ENCODE measurements at places on chromosomes 5 and 9.

GRCh38 chr5:107633171-107633901, 37.4 kb downstream of the EFNA5 start:
- no peak for DNase-seq

GRCh38 chr5:126464959-126465358, 41.8 kb downstream of the GRAMD2B start:
- DNase-seq = no peak

GRCh38 chr5:159050316-159051143, 49.2 kb downstream of the EBF1 start:
- DNase-seq = no peak

- DNase-seq = no peak
Measured at GRCh38 chr9:130265431-130266235, at the start of gene HMCN2. TSS of gene HMCN2 (plus strand) at chr9:130265760. CDS start at chr9:130265879, 119 bp downstream.

- DNase-seq = no peak
Measured at GRCh38 chr5:139651043-139651834, 3.1 kb downstream of the CXXC5 start.

DNA sequence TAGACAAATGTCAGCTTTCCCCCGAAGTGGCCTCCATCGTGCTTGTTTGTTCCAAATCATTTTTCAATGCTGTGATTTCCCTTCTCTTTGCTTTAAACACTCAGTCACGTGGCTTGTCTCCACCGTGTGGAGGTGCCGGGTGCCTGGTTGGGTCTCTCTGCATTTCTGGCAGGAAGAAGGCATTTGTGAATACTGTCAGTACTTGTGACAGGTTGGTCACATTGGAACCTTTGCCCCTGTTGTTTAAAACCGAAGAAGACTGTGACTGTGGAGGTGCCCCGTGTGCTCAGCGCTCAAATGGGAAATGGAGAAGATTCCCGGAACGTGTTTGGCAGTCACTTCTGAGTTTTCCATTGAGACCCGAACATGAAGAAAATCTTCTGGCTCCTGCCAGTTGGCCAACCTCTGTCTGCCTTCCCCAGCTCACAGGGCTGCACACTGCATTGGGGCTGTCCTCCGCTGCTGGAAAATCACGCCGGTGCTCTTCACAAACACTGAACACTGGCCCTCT, 74.6 kb downstream of the LMNB1 start:
- no peak for DNase-seq

DNA sequence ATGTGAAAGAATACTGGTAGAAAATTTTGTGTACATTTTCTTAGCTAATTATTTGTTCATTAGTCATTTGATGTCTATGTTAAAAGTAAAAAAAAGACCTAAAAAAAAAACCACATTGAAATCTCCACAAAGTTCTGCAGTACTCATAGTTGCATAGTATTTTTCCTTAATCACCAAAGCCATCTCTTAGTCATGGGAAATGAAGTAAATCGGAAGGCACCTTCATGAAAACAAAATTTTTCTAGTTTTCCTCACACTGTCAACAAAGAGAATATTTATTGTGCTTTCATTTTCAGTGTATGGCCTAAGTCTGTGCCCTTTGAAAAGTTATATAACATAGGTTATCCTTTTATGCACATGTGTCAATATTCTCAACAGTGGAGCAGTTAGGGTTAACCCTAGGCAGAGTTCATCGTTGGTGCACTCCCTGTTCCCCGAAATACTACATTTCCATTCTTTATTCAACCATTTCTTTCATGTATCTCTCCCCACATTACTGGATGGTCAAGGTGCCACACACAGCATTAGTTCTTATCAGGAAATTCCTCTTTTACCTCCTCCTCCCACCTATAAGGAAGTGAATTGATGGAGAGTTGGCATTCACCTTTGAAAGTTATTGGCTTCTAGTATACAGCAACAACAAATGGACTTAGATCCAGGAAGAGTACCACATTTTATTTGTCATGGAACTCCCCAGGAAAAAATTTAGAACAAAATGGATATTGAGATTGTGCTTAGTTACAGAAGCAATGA, 93.1 kb downstream of the NUDT12 start:
- no peak for DNase-seq

DNA sequence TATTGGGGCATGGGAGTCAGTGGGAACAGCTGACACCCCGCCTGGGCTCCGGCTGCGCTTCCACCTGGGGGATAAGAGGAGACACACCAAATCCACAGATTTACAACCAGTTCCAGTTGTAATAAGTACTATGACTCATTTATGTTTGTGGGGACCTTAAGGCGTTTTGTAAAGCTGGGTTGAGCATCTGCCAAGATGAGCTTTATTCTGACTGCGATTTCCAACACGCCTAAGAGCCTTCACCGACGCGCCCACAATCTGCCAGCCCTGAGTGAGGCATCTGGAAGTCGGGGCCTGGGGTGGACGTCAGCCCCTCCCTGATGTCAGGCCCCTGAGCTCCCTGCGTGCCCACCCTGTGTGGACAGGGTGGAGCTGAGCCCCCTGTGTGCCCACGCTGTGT, 14.3 kb upstream of the LHX3 start:
- no peak for DNase-seq

- no peak for DNase-seq
Measured at GRCh38 chr9:16869131-16869881, 1.2 kb downstream of the BNC2 start.

DNA sequence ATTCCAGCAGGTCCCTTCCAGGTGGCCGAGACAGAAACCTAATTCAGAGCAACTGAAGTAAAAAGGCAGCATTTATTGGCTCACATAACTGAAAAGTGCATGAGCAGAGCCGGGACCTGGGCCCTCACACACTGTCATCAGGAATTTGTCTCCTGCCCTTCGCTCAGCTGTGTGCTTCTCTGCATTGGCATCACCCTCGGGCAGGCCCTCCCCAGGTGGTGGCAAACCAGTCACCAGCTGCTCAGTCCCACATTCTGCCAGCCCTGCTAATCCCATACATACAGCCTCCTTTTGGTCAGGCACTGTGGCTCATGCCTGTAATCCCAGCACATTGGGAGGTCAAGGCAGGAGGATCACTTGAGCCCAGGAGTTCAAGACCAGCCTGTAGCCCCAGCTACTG, 11.5 kb upstream of the CPLX2 start:
- no peak for DNase-seq

DNA sequence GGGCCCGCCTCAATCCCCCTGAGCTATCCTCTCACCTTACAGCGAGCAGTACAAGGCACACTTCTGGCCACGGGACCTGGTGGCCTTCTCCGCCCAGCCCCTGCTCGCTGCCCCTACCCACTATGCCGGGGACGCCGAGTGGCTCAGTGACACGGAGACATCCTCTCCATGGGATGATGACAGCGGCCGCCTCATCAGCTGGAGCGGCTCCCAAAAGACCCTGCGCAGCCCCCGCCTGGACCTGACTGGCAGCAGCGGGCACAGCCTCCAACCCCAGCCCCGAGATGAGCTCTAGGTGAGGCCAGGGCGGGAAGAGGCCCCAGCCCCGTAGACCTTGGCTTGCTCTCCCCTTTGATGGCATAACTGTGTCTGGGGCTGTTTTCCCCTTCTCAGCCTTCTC, 15.0 kb downstream of the CERCAM start:
- no peak for DNase-seq

- no peak for DNase-seq
Measured at GRCh38 chr5:107669096-107670031, 1.4 kb downstream of the EFNA5 start.

GRCh38 chr9:95627802-95628201, 111.0 kb upstream of the PTCH1 start:
- DNase-seq = no peak

DNA sequence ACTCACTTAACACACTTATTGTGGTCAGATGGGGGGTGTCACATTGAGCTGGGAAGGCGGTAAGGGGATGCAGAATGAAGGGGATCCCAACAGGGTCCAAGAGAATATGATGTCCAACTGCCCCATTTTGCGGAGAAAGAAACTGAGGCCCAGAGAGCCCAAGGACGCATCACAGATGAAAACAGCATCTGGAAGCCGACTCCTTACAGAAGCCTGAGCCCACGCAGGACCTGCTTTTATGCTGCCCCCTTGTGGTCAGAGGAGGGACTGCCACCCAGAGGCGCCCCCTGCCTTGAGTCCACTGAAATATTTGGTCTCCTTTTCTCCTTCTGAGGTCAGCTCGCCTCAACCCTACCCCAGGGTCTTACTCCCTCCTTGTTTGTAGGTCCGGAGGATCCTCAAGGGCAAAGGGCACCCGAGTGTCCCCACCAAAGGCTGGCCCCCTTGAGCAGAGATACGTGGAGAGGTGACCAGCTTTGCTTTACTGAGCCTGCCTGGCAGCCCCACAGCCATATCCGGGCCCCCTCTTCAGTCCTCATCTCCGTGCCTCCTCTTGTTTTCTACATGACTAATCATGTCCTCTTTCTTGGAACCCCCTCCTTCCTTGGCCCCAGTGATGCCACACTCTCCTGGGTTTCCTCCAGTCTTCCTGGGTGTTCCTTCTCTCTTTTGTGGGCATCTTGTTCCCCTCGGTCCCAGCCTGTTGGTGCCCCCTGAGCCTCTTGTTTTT, 30.0 kb upstream of the TTLL11 start:
- DNase-seq = peak; percentile 65

DNA sequence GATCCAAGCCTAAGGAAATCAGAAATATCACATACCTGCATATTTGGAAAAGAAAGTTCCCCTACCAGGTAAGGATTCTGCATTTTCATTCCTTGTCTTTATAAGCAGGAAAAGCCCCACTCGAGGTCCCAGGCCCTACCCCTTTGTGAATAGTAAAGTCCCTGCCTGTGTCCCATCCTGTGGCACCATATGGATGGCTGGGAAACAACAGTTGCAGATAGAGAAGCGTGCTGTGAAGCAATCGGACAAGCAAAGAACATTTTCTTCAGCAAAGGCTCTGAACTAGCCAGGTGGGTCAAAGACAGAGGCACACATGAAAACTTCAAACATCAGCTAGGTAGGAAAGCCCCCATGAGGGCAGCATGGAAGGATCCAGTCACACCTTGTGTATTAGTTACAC, 169.3 kb downstream of the NR2F1-AS1 start:
- DNase-seq = no peak

GRCh38 chr5:166992874-166993722, 1298.3 kb upstream of the WWC1 start:
- no peak for DNase-seq

DNA sequence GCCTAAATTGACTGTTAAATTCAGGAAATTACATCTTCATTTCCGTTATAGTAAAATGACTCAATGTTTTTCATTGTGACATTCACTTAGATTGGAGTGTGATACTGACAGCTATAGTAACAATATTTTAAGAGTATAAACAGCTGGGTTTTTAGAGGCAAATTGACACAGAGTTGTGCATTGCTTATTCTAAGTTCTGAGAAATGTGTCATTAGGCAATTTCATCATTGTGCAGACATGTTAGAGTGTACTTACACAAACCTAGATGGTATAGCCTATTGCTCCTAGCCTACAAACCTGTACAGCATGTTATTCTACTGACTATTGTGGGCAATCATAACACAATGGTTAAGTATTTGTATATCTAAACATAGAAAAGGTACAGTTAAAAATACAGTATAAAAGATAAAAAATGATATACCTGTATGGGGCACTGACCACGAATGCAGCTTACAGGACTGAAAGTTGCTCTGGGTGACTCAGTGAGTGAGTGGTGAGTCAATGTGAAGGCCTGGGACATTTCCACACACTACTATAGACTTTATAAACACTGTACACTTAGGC, 132.7 kb downstream of the PDE4D start:
- no peak for DNase-seq

- no peak for DNase-seq
Measured at GRCh38 chr9:77883846-77884771, 147.5 kb downstream of the GNAQ start.

- DNase-seq = no peak
Measured at GRCh38 chr5:81482595-81482994, 88.7 kb upstream of the ACOT12 start.

DNA sequence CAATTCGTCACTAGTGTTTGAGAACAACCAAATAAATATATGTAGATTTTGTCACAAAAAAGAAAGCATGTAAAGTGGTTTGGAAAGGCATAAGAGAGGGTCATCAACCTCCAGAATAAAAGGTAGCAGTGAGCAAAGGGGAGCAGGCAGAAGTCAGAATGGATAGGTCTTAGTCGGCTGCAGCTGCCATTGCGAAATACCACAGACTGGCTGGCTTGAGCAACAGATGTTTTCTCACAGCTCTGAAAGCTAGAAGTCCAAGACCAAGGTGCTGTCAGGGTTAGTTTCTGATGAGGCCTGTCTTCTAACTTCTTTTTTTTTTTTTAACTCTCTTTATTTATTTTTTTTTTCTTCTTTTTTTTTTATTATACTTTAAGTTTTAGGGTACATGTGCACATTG, 208.1 kb upstream of the PIK3R1 start:
- no peak for DNase-seq

DNA sequence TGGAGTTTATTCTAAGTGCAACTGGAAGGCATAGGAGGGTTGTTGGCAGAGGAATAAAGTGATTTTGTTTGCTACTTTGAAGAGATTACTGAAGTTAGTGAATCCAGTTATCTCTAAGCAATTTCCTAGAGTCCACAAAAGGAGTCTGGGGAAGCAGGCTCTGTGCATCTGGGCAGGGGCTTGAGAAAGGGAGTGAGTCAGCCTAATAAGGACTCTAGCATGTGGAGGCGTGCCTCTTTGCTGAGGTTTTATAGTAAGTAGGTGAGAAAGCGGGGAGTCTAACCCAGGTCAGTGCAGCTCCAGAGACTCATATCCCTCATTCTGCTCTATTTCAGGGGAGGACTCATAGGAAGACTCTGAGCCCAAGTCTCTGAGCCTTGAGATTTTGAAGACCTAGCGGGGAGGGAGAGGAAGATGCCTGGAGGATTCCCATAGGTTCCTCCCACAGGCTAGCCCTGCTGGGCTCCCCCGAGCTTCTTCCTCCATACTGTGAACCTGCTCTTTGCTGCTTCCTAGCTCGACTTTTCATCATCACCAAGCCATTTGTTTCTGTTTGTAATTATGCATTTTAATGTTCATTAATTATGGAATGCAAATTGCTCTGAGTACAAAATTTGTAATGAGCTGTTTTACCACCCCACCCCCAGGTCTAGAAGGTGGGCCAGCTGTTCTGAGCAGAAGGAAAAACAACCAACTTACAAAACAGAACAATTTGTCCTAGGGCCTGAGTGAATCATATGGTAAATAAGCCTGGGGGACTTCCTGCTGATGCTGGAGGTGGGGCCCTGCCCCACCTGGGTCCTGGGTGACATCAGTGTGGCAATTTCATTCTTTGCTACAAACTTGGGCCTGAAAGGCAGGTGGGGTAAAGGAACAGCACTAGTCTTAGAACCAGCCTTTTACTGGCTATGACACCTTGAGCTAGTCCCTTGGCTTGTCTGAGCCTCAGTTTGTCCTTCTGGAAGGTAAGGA, 150.2 kb downstream of the TRIM32 start:
- DNase-seq = no peak

- DNase-seq = no peak
Measured at GRCh38 chr5:112208699-112209615, 210.1 kb downstream of the EPB41L4A start.

GRCh38 chr5:122831984-122832383, 13.4 kb upstream of the SNX24 start:
- DNase-seq = no peak
